Activated CD8-positive, alpha-beta memory T cell treated with anti-CD3 and anti-CD28 coated beads for 4 hours (primary cell): ENCODE measurements at places on chromosomes 7 and 10.

GRCh38 chr7:42858570-42858969, 53.3 kb downstream of the C7orf25 start:
- DNase-seq = no peak

DNA sequence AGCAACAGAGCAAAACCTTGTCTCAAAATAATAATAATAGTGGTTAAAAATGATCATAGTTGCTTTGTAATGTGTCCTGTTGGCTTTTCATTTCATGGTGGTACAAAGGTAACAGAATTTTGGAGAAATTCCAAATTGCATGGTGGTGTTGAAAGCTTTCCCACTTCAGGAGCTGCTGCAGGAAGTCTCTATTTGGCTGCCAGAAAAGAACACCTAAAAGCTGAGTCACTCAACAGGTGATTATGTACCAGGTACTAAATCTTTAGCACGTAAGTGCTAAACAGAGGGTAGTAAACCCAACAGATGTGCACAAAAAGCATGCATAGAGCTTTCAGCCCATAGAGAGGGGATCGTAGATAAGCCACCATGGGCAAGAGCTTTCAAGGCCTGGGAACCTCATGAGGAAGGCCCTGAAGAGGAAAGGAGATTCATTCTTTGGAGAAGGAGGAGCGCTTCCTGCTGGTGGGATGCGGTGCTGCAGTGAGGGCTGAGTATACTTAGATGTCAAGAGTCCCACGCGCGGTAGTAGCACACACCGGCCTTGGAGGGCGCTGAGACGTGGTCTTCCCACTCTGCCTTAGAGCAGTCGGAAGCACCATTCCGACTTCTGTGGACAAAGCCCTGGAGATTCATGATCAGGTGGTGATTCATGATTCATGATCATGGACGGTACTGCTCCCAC, 118.7 kb downstream of the RALA start:
- no peak for DNase-seq

GRCh38 chr7:47338026-47338425, 243.9 kb downstream of the TNS3 start:
- no peak for DNase-seq

DNA sequence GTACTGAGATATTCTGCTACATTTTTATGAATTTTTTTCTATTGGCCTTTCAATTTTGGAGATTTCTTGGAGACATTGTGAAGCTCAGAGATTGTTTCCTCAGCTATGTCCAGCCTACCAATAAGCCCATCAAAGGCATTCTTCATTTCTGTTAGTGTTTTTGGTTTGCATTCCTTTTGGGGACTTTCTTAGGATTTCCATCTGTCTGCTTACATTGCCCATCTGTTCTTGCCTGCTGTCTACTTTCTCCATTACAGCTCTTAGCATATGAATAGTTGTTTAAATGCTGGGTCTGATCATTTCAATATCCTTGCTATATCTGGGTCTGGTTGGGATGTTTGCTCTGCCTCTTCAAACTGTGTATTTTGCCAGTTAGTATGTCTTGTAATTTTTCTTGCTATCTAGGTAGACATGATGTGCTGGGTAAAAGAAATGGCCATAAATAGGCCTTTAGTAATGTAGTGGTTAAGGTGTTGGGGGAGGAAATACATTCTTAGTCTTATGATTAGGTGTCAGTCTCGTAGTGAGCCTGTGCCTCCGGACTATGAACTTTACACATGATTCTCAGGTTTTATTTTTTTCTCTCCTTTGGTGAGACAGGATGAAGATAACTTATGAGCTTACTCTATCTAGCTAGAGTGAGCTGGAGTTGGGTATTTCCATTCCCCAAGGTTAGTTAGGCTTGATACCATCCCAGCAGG, 32.6 kb upstream of the NME8 start:
- no peak for DNase-seq

DNA sequence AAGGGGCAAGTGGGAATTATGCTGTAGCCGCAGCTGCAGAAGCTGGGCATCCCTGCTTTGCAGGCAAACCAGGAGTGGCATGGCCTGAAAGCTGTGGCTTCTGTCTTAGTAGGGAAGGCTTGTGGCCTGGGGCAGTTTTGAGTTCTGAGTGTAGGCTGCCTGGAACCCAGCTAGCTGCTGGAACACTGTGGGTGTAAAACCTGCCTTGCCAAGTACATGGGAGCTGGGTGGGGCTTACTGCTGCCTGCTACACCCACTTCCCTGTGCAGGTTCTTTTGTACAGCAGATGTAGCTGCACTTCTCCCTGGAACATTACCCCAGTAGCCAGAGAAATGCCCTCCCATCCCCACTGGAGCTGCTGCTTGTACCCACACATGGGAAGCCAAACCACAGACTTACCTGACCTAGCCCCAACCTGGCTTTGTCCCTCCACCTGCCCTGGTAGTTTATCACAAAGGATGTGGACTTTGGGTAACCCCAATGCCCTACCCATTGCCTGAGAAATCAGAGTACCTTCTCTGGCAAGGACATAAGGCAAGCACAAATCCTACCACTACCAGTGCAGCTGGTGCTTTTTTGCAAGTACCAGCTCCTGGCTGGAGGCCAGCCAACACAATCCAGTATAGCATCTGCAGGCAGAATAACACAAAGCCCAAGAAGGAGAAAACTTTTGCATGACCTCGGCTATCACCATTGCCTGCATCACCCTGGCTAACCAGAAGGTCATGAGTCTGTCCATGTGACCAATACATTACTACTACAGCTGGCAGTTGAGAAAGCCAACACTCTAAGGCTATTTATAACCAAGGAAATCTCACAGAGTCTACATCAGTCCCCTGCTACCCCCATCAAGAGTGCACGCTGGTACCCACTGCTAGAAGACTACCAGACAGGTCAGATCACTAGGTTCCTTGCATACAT, 26.5 kb upstream of the PPP1R3A start:
- no peak for DNase-seq
